ENCODE measurements at places on chromosomes 16 and 17.
A peak's percentile ranks its signal among the peaks of the same experiment; 100 is the strongest.

- DNase-seq = peak; percentile 39
Observed at GRCh38 chr17:32658470-32659418, 172.0 kb downstream of the CDK5R1 start.

DNA sequence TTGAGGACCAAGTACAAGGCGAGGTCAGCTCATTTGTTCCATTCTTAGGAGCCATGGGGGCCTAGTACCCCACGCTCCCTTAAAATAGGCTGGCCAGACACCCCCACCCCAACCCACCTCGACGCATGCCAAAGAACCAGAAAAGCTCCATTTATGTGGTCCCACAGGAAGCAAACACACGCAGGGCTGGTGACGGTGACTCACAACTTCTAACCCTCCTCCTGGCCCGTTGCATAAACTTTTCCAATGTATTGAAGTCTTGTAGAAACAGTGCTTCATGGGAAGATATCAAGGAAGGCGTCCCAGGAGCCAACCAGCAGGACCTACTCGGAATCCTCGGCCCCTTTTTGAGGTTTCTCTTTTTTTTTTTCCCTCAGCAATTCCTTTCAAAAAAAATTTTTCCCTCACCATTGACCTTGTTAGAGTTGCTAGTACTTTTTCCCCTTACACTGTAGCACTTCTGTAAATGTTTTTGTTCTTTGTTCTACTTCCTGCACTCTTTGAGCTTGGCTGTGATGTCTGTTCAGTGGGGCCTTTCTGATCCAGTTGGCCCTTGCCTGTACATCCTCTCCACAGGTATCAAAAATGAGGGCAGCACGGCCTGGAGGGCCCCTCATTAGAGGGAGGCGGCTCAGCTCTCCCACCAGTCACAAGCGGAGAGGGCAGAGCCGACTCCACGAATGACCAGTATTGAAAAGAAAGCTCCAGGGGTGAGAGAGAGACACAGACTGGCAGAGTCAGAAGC lies 208.3 kb downstream of the RGS9 start:
- no peak for DNase-seq

- peak; percentile 80 for DNase-seq
Observed at GRCh38 chr16:30032083-30032819, 1.2 kb upstream of the TLCD3B start.

- no peak for DNase-seq
Observed at GRCh38 chr17:41326173-41327145, 10.9 kb upstream of the KRTAP17-1 start.

DNA sequence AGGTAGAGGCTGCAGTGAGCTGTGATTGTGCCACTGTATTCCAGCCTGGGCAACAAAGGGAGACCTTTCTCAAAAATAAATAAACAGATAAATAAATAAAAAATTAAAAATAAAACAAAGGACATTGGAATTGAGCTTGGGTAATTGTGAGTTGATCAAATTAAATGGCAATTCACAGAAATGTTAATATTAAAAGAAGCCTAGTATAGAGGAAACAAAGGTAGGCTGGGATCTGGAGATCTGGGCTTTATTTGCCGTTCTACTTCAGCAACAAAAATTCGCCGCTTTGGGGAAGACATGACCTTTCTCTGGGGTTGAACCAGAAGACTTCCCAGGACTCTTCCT lies 332 bp upstream of the VPS25 start:
- no peak for DNase-seq

GRCh38 chr16:7227229-7227721 lies 105.4 kb upstream of the RBFOX1 start:
- no peak for DNase-seq

GRCh38 chr17:75900691-75901533 lies 3.8 kb downstream of the MRPL38 start:
- DNase-seq = no peak

GRCh38 chr17:6523809-6524355 lies 32.5 kb downstream of the PITPNM3 start:
- DNase-seq = no peak

DNA sequence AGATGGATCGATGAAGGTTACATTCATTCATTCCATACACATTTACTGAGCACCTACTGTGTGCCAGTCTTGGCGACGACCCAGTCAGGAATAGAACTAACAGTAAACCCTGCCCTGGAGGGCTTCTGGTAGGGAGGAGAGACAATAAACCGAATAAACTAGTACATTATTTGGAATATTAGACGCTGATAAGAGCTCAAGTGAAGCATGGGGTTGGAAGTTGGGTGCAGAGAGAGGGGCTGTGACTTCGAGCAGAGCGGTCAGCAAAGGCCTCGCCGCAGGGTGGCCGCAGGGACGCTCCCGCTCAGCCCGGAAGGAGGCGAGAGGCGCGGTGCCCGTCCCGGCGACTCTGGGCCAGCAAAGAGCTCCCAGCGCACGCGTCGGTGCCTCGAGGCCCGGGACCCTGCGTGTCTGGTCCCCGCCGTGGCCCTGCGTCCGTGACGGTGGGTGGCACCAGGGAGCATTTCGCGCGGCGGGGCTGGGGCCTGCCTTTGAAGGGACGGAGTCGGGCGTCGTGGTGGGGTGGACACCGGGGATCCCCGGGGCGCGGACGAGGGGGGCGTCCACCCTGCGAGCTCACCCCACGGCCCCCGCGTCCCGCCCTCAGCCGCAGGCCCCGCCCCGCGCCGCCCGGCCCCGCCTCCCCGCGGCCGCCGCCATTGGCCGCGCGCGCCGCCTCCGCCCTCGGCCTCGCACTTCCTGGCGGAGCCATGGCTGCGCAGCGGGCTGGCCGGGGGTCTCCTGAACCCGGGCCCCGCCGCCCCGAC lies at the start of gene KLHL36:
KLHL36 (plus strand) TSS at position 684 of the 767 bp plus-strand sequence. CDS start 2,357 bp downstream, outside the sequence.
- DNase-seq = no peak

GRCh38 chr17:42133461-42134041 lies 10.9 kb downstream of the HSPB9 start:
- peak; percentile 41 for DNase-seq

- no peak for DNase-seq
Observed at GRCh38 chr17:40536295-40537171, 28.7 kb downstream of the CCR7 start.

DNA sequence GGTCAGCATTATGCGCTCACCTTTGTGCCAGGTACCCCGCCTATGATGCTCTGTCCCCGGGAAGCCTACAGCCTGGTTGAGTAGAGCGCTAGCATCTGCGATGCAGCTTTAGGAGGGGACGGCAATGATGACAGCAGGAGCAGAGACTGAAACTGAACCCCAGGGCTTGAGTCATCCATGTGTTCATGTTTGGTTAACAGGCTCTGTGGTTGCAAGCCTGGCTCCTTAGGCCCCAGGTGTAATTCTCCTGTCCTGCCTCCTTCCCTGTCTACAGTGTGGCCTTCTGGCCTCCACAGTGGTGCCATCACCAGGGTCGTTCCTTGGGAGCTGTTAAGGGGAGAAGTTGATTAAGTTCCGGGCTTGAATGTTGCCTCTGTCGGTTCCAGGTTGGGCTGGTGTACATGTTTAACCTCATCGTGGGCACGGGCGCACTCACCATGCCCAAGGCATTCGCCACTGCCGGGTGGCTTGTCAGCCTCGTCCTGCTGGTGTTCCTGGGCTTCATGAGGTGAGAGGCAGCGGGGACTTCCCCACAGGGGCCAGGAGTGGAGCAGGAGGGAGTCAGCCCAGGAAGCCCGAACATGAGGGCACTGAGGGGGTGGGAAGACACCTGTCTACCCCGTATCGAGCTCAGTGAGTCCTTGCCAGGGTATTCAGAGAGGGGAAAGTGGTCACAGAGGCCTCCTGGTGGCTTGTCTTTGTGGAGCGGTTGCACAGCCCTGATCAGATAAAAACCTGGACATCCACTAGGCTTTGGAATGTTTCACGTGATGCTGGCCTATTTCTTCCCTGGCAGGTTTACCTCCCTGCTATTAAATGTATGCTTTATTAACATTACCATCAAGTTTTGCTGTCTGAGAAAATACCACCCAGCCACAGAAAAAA lies 9.2 kb upstream of the NAT9 start:
- DNase-seq = no peak

DNA sequence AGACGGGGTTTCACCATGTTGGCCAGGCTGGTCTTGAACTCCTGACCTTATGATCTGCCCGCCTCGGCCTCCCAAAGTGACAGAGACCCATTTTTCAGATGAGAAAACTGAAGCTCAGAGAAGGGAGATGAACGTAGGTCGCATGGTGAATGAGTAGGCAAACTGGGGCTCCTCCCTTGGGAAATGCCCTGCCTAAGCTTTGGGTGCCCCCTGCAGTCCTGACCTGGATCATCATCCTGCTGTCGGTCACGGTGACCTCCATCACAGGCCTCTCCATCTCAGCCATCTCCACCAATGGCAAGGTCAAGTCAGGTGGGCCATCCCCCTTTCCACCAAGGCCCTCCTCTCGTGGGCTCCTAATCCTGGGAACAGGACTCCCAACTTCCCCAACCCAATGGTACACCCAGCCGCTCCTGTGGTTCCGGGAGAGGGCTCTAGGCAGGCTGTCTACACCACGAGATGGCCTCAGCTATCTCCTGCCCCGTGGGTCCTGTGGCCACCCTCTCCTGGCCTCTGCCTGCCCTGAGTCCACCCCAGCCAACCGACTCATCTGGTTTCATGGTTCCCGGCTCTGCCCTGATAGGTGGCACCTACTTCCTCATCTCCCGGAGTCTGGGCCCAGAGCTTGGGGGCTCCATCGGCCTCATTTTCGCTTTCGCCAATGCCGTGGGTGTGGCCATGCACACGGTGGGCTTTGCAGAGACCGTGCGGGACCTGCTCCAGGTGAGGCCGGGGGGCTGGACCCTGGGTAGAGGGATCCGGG lies 4.7 kb downstream of the SLC12A3 start:
- no peak for DNase-seq

DNA sequence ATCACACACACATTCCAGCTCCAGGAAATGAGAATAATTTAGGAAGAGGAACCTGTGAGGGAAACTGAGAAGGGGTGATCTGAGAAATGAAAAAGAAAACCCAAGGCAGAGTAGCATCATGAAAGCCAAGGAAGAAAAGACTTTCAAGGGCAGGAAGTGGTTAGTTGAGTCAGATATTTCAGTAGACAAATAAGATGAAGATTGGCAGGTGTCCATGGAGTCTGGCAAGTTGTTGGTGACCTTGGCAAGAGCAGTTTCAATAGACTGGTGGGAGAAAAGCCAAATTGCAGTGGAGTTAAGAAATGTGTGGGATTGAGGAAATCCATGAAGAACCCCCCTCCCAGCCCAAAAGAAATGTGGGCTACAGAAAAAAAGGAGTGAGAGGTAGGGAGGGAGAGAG lies 10.7 kb downstream of the GNAO1 start:
- DNase-seq = no peak

DNA sequence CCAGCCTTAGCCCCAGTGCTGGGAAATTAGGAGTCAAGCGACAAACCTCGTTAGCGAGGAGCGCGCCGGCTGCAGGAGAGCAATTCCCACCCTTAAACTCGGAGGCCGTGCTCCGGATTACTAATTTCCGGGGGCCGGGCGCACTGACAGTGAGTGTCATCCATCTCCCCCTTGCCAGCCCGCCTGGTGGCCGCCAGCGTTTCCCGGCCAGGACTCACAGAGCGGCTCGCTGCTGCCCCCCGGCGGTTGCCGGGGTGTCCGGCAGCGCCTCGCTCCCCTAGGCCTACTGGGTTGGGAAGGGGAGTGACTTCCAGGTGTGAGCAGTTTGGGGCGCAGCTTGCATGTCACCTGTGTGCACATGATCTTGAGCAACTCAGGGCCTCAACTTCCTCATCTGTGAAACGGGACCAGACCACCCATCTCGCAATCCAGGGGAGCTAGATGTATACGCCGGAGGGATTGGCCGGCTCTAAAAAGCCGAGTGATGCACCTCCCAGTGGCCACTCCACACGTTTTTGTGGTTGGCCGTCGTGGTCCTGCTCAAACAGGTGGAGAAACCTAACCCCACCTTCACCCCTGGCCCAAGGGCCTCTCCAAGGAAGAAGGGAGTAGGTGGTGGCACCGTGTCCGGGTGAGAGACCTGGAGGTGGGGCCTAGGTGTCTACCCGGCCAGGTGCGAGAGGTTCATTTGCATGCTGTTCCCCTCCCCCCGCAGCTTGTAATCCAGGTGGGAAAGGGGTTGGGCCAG lies 2.5 kb upstream of the GSE1 start:
- DNase-seq = peak; percentile 79

DNA sequence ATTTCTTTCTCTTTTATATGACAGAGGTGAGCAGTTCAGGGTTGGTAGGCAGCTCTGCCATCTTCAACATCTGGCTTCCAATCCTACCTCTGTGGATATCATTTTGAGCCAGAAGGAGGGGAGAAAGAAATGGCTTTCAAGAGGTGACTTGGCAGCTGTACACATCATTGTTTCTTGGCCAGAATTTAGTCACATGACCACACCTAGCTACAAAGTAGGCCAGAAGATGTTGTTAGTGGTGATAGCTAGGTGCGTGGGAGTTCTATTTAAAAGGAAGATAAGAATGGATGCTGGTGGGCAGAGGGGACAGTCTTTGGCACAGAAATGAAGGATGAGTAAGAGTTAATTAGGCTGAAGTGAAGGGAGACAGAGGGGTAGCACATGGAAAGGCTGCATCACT lies 29.2 kb upstream of the MPHOSPH6 start:
- no peak for DNase-seq

DNA sequence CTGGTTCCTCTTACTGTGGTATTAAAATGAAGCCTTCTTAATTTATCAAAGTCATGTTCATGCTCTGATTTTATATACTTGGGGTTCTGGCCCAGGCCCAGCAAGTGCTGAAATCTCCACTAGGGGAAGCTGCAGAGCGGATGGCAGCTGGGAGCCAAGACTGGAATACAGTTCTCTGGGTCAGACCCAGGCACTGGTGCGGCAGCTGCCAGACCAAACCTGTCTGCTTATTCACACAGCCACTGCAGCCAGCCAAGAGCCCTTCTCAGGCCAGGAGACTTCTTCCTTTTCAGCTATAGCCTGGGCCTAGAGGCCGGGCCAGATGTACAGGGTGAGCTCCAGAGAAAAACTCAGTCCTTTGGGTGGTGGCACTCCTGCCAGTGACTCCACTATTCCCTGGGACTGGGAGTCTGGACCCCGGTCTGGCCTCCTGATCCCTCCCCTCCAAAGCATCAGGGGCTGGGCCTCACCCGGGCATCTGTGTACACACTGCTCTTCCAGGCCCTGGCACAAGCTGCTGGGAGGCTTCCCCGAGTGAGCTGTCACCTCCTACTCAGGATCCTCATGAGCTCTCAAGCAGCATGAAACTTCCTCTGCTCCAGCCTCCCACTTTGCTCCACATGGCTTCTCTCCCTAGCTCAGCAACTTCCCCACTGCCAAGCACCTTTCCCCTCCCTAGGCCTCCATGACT lies 24.4 kb downstream of the ATP6V0D1 start:
- DNase-seq = peak; percentile 16

DNA sequence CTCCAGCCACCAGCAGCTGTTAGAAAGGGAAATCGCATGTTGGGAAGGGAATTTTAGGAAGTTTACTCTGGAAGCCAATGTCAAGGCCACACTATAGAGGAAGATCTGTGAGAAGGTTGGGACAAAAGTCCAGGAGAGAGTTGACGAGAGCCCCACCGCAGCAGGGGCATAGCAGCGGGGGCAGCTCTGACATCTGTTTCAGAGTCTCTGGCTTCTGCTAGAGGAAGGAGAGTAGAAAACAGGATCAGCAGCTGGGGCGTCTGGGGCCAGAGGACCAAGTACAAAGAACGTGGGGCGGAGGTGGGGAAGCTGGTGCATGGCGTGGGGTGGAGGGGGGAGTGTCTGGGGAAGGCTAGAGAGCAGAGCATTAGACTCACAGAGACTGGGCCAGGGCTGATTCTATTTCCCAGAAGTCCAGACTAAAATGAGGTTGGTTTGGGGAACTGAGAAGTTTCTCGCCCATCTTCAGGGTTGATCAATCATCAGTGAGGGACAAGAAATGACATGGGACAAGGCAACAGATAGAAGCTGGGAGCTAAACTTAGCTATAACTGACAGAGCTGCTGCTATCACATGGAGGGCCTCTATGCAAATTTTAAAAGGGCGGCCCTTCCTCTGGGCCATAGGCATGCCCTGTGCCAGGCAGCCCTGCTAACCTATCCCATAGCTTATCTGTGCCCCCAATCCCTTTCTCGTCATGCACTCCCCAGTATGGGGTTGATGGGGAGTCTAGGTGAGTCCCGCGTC lies 1.2 kb downstream of the RABEP2 start:
- no peak for DNase-seq
